ENCODE measurements at places on chromosomes 3 and 15.

- no peak for DNase-seq
Measured at GRCh38 chr15:49675041-49675440, 54.2 kb downstream of the DTWD1 start.

- no peak for DNase-seq
Measured at GRCh38 chr15:40335938-40336743, 4.6 kb downstream of the CCDC9B start.

DNA sequence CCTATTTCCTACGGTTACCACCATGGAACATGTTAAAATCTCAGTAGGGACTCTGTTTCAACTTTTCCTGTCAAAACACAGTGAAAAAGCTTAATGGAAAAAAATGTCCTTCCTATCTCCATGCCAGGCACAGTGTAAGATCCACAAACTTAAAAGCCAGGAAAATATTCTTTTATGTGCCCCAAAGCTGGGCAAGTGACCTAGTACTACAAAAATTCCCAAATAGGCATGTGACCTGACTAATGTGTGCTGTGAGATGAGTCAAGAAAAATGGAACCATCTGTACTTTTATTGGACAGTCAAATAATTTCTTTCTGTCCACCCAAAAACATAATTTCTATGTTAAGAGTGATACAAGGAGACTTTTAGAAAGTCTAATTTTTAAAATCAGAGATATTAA is 406.0 kb downstream of the ZBTB20 start:
- DNase-seq, result no peak

DNA sequence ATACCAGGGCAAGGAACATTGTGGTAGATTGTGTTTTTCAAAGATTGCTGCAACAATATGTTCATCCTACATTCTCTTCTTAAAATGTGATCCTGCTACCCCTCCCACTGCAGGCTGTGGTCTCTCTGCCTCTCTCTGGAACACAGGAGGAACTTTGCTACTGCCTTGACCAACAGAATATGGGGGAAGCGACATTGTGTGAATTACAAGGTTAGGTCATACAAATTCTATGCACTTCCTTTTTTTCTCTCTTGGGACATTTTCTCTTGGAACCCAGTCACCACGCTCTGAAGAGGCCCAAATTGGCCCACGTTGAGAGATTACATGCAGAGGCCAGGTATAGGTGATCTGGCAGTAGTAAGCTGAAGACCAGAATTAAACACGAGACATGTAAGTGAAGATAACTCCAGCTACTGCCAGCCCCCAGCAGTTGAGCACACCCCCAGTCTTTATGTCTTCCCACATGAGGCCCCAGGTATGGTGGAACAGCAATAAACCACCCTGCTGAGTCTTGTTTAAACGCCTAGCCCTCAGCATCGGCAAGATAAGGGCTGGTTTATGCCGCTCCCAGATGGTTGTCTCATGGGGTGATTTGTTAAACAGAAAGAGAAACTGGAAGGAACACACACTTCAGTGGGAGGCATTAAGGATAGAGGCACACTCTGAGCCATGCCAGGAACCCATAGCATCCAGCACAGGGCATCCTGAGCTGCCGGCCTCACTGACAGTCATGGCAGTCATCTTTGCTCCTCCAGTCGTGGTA is 59.9 kb downstream of the FAM43A start:
- DNase-seq, result no peak

- no peak for DNase-seq
Measured at GRCh38 chr3:146154995-146155394, 6.0 kb downstream of the PLOD2 start.

- no peak for DNase-seq
Measured at GRCh38 chr3:134029256-134029733, 430 bp downstream of the SLCO2A1 start.

DNA sequence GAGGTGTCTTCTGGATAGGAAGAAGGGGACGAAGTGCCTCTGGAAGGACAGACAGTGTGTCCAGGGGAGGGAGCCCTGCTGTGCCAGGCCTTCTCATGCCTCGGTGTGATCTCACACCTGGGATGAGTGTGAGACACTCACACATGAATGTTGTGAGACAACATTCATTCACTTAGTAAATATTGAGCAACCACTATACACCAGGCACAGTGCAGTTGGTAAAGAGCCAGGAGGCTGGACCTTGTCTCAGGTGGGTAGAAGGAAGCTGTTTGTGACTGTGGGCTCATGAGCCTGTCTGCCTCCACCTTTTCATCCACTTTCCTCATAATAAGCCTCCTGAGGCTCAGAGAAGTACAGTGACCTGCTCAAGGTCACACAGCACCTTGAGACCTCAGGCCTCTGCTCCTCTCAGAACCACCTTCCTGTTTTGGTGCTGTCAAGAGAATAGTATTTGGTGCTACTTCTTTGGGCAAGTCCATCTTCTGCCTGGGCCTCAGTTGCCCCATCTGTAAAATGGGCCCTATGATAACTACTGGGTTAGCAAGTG is 20.9 kb downstream of the SLC6A6 start:
- no peak for DNase-seq

DNA sequence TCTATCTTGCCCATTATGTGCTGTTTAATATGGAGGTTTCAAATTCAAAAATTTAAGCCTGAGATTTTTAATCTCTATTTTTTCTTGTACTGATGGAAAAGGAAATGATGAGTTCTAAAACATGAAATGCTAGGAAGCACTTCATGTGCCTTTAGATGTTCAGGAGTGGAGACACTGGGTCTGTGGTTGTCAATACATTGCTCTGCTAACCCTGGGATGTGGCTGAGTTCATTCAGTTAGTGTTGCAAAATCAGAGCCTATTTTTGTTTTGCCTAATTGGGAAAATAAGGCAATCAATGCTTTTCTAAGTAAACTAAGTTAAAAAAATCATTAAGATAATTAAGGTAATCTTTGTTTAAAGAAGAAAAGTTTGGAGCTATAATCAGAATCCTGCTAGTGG is 83.1 kb downstream of the DIPK2A start:
- no peak for DNase-seq

GRCh38 chr3:29890801-29891200 is 609.9 kb downstream of the RBMS3 start:
- DNase-seq, result no peak

- no peak for DNase-seq
Measured at GRCh38 chr15:62698646-62699045, 343.9 kb upstream of the TPM1 start.

DNA sequence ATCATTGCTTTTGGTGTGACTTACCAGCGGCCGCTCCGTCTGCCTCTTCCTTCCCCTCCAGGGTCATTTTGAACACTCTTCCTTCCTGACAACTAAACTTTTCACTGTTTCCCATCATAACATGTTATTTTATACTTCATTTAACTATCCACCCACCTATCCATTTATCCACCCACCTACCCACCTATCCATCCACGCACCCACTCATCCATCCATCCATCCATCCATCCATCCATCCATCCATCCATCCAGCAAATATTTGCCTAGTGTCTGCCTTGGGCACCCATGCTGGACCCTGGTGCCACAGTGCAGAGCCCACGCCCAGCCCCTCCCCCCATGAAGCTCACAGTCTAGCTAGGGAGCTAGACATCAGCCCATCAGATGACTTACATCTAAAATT is 254.9 kb downstream of the TLE3 start:
- DNase-seq, result no peak

- no peak for DNase-seq
Measured at GRCh38 chr3:71850654-71851053, 65.7 kb upstream of the PROK2 start.

- no peak for DNase-seq
Measured at GRCh38 chr3:46924921-46925584, 47.5 kb downstream of the PTH1R start.

DNA sequence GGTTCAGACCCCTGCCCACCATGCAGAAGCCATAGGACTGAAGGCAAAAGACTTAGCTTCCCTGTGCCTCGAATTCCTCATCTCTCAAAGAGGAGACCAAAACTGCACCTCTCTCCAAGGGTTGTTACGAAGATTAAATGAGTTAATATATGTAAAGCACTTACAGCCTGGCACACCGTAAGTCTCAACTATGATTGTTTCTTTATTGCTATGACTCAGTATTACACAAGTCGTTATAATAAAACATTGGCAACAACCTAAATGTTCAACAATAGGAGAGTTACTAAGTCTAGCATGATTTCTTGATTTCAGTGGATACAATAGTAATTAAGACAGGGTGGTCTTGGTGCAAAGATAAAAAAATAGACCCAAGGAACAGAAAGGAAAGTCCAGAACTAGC is 19.6 kb upstream of the FGD5 start:
- no peak for DNase-seq

DNA sequence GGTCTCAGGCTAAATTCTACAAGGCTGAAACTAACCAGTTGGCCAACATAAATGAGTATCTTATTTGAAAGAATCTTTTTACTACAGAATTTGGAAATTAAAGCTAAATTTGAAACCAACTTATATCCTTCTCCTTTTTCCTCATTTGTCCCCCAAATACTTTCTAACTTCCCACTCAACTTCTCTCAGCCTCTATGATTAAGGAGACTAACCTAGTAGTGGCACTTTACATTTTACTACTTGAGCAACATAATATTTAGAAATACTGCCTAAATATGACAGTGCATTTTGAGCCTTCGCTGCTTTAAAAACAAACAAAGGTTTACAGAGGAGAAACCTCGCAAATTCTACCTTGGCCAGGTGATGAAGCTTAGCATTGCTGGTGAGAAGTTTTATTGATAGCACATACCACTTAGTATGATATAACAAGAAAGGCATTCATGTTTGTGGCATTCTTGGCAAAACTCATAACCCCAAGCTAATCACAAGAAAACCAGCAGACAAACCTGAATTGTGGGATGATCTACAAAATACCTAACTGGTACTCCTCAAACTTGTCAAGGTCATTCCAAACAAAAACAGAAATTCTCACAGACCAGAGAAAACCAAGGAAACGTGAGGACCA is 432.1 kb upstream of the CFAP20DC start:
- DNase-seq, result no peak

- no peak for DNase-seq
Measured at GRCh38 chr3:192597506-192597905, 129.8 kb downstream of the FGF12 start.

DNA sequence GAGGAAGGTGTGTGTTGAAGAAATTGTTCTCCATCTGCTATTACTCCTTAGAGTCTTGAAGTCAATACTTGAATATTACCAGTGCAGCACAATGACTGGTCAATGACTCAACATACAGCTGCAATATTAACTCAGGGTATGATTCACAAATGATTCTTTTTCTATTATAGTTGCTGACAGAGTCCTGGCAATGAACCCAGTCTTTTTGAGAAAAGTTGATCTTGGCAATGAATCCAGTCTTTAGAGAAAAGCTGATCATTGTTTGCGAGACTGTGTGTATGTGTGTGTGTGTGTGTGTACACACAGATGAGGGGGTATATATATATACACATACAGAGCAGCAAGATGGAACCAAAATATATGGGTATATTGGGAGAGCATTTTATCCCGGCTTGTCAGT is 315.1 kb downstream of the ZNF385D start:
- no peak for DNase-seq

GRCh38 chr3:60202052-60202726 is 1049.1 kb downstream of the FHIT start:
- DNase-seq, result no peak

- DNase-seq, result no peak
Measured at GRCh38 chr3:53729618-53730017, 116.6 kb downstream of the CHDH start.
